ENCODE measurements at places on chromosomes 7 and 10.

DNA sequence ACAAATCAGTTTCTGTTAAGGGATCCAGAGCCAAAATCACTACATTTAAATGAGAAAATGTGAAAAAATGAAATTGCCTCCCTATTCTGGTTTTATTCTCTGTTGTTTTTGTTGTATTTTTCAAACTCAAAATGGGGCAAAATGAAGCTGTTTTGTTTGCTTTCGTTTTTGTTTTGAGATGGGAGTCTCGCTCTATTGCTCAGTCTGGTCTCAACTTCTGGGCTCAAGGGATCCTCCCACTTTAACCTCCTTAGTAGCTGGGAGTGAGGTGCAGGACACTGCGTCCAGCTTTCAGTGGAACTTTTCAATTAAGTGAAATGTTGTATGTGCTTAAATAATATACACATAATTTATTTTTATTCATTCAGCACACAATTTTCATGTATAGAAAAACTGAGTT is 205.0 kb downstream of the SORCS1 start:
- DNase-seq = no peak

- DNase-seq = peak; percentile 62
These were observed 613 bp downstream of the MAPK8 start for GRCh38 chr10:48306870-48307710.

DNA sequence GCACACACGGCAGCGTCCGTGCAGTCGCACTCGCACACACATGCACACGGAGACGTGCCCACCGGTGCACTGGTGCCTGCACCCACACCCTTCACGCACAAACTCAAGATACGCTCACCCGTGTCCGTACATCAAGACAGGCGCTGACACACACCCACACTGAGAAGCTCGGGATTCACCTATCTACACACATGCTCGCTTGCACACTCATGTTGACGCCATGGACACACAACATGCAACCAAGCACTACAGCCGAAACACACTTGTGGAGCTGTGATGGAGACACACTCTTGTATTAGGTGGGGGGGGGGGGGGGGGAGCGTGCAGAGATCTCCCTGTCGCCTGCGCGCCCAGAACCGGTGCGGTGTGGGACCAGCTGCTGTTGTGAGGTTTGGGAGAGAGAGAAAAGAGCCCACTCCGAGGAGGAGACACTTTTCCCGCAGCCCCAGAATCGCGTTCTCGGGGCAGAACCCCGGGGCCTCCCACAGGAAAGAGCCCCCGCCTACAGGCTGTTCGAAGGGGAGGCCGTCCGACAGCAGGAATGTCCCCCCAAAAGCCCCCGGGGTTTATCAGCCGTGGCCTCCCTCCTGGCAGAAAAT is 605 bp upstream of the NFKB2 start:
- peak; percentile 58 for DNase-seq

DNA sequence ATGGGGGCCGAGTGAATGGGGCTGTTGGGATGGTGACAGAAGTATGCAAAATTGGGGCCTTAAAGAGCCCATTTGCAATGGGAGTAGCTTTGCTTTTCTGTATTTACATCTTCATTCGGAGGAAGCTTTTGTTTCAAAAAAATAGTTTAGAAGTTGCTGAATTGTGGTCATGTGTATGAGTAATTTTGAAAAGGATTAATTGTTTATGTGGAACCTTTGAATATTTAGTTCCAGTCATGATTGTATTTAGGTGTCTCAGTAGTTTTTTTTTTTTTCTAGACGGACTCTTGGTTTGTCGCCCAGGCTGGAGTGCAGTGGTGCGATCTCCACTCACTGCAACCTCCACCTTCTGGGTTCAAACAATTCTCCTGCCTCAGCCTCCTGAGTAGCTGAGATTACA is 37.2 kb downstream of the RBM33 start:
- no peak for DNase-seq

DNA sequence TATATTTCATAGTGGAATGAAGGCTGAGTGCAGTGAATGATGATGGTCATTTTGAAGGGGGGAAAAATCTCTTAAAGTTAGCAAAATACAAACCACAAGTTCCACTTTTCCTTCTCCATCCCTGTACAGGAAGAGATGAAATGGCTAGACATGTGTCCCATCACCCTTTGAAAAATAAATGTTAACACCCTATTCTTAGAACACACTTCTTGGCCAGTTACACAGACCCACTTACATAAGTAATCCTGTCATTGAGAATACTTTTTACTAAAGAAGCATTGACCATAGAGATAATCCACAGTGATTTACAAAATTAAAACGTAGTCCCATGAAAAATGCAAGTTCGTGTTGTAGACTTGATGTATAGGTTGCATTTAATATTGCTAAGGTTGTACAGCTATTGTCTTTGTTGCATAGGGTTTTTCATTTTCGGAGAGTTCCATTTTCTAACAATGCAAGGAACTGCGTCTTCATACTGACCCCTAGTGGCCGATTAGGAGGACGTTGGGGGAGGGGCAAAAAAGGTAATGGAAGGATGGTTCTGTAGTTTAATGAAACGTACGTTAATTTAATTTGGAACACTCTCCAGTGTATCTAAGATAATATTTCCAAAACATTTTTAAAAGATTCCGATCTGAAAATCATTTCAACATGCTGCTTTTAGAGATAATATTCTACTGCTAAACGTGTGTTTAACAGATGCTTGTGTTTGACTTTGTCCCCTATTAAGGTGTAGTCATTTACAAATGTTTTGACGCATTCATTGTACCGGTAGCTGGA is 60.9 kb downstream of the ARMC3 start:
- DNase-seq = peak; percentile 55

GRCh38 chr10:78280604-78281003 is 246.9 kb downstream of the RPS24 start:
- no peak for DNase-seq

DNA sequence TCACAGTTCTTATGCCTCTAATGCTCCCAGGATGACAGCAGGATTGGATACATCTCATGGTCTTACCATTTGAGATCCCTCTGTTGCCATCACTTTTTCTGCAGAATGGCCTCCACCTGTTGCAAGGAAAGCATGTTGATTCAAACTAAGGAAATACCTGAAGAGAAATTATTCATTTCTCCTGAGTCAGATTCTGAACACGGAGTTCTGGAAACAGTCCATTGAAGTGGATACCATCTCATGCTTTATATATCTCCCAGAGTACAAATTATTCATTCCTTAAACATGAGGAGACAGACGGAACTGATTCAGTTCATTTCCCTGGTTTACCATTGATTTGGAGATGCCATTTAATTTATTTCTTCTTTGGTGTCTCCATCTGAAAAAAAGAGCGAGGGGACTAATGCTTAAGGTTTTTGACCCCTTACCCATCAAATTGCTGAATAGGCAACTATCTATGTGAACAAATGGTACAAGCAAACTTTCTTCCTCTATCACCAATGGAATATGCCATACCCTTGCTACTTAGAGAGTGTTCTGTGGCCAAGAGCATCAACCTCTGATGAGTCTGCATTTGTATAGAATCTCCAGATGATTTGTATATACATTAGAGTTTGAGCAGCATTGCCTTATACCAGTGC is 305.0 kb upstream of the LRGUK start:
- DNase-seq = no peak

- no peak for DNase-seq
These were observed 42.8 kb upstream of the PRKCQ start for GRCh38 chr10:6622921-6623320.

GRCh38 chr10:85067955-85068354 is 739.6 kb downstream of the CCSER2 start:
- DNase-seq = no peak

DNA sequence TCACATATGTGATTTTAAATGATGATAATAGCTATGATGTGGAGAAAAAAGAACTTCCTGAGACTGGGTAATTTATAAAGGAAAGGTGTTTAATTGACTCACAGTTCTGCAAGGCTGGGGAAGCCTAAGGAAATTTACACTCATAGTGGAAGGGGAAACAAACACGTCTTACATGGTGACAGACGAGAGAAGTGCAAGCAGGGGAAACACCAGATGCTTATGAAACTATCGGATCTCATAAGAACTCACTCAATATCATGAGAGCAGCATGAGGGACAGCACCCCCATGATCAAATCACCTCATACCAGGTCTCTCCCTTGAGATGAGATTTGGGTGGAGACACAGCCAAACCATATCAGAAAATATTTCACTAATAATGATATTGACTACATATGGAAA is 4.1 kb upstream of the LIPN start:
- no peak for DNase-seq

- DNase-seq = no peak
These were observed 104.7 kb upstream of the PCDH15 start for GRCh38 chr10:54905578-54906192.

DNA sequence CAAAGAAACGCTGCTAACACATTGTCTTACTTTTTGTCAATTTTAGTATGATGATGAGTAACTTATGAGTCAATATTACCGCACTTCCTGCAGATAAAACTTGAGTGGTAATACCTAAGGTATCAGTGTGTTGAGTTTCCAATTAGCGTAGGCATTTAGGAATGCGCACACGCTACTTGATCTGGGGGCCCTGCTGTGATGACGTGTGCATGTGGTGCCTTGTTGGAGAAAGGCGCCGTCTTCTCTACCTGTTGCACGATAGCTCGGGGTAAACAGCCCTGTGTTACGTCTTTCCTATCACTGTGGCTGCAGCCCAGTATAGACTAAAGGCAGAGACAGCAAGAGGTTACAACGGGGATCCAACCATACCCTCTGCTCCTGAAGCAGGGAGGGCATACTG is 476.8 kb upstream of the ADARB2 start:
- no peak for DNase-seq

DNA sequence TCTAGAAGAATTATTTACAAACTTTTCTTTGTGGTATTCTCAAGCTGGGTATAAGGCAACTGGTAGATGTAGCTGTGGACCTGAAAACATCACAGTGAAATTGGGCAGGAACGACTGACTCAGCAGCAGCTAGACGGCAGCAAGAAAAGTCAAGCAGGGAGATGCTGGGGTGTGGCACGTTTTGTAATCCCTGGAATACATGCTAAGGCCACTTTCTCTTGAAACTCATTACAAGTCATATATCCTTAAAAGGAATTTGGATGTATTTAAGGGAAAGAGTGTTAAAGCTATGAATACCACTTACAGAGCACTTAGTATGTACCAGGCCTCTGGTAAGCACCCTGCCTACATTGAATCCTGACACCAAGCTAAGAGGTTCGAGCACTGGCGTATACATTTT is 17.4 kb downstream of the BEND7 start:
- DNase-seq = no peak

GRCh38 chr7:31077484-31078362 is 25.6 kb downstream of the ADCYAP1R1 start:
- DNase-seq = no peak

DNA sequence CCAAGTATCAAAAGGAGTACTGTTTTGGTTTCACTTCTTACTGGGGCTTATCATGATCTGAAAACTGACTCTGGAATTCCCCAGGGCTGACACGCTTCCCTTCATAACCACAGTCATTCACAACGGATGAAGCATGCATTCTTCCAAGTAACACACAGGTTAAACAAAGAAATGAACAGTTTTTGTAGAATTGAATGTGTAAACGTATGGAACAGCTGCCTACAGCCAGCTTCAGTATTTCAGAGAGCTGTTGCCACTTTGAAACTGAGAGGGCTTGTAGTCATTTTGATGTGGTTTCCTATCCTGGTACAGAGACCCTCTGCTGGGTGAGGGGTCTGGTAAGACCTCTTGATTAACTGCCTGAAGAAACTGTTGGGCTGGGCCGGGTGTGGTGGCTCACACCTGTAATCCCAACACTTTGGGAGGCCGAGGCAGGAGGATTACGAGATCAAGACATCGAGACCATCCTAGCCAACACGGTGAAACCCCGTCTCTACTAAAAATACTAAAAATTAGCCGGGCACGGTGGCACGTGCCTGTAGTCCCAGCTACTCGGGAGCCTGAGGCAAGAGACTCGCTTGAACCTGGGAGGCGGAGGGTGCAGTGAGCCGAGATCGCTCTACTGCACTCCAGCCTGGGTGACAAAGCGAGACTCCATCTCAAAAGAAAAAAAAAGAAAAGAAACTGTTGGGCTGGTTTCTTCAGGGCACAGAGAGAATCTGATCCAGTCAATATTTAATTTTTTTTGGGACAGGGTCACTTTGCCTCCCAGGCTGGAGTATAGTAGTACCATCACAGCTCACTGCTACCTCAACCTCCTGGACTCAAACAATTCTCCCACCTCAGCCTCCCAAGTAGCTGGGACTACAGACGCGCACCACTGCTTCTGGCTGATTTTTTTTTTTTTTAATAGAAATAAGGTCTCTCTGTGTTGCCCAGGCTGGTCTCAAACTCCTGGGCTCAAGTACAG is 4.7 kb downstream of the NFE2L3 start:
- peak; percentile 40 for DNase-seq

DNA sequence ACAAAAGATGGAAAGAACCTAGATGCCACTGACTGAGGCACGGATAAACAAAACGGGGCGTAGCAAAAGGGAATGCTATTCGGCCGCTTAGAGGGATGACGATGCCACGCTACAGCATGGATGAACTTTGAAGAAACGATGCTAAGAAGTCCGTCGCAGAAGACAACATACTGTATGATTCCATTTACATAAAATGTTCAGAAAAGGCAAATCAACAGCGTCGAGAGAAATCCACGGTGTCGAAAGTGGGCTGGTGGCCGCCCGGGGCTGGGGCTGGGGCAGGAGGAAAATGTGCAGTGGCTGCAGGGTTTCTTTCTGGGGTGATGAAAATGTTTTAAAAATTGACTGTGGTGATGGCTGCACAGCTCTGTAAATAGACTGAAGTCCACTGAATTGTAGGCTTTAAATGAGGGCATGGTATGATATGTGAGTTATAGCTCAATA is 24.1 kb downstream of the GNA12 start:
- no peak for DNase-seq

DNA sequence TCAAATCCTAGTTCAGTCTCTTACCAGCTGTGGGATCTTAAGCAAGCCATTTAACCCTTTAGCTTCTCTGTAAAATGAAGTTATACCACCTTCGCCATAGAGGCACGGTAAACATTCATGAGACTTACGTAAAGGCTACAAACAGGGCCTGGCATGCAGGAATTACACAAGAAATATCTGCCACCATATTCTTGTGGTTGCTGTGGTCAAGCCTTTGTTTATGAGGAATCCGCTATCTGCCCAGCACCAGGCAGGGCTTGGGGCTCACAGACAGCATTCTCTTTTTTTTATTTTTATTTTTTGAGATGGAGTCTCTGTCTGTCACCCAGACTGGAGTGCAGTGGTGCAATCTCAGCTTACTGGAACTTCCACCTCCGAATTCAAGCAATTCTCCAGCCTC is 9.9 kb downstream of the AIFM2 start:
- no peak for DNase-seq

GRCh38 chr10:95474228-95475002 is 86.8 kb downstream of the SORBS1 start:
- no peak for DNase-seq

- DNase-seq = no peak
These were observed 408.8 kb upstream of the FZD8 start for GRCh38 chr10:36050763-36051499.

- no peak for DNase-seq
These were observed 25.0 kb downstream of the GPER1 start for GRCh38 chr7:1112625-1113547.

GRCh38 chr7:45642044-45642443 is 67.9 kb downstream of the ADCY1 start:
- no peak for DNase-seq

Measured in activated T-helper 9 cell treated with anti-CD3 and anti-CD28 coated beads, Interleukin-2, amount 50 U/mL, for 16 hours (primary cell).